Skeletal muscle cell (primary cell): ENCODE measurements at places on chromosomes 12 and 14.
A peak's percentile ranks its signal among the peaks of the same experiment; 100 is the strongest.

GRCh38 chr12:131466306-131466705 lies 244.6 kb upstream of the SFSWAP start:
- no peak for DNase-seq

- DNase-seq = no peak
Measured at GRCh38 chr12:108518101-108518715, 3.1 kb downstream of the FICD start.

GRCh38 chr14:56816574-56817391 lies 6.5 kb upstream of the OTX2 start:
- DNase-seq = no peak

DNA sequence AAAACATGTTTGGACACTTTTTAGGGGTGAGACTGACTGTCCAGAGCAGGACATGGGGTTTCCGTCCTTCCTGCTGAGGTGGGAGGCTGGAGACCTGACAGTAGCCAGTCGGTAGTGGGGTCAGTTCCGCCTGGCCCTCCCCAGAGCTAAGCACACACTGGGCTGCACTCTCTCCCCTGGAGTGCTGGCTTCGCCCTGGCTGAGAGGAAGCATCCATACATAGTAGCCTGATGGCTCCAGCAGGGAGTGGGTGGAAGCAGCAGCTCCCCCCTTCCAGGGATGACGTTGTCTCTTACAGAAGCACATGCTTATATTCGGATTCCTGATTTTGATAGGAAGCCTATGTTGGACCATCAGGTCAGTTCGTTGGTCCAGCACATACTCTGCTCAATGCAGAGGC lies 40.4 kb downstream of the SFSWAP start:
- DNase-seq = no peak

GRCh38 chr12:67592228-67593011 lies 56.1 kb upstream of the DYRK2 start:
- DNase-seq = peak; percentile 37

DNA sequence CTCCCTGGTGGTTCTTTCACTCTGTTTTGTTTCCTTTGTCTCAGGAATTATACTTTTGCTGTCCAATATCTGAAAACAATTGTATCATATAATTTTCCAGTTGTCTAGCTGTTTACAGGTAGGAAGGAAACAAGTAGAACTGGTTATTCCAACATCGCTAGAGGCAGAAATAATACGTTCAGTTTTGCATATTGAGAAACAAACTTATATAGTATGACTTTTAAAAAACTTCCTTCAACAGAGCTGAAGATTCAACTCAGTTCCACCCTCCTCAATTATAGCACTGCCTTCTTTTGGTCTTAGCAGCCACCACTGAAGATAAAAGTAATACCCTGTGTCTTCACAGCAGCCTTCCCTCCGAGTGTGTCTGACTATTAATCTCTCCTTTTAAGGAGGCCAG lies 214.3 kb downstream of the EFCAB11 start:
- DNase-seq = no peak

DNA sequence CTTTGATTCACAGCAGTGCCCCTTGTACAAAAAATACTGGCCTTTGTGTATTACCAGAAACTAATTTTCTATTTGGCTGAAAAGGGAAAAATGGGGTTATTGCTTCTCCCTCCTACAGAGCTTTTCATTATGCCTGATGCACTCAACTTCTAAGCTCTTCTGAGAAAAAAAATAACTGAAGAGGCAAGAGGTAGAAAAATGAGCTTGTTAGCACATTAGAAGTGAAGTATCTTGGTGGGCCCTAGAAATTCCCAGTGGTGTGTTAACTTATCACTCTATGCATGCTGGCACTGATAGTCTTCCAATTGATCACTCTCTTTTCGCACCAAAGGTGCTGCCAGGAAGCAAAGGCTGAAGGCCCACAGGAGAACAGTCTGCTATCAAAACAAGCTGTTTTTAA lies 17.1 kb downstream of the INSM2 start:
- DNase-seq = no peak

- DNase-seq = no peak
Measured at GRCh38 chr14:103008768-103009357, 48.5 kb downstream of the CDC42BPB start.

DNA sequence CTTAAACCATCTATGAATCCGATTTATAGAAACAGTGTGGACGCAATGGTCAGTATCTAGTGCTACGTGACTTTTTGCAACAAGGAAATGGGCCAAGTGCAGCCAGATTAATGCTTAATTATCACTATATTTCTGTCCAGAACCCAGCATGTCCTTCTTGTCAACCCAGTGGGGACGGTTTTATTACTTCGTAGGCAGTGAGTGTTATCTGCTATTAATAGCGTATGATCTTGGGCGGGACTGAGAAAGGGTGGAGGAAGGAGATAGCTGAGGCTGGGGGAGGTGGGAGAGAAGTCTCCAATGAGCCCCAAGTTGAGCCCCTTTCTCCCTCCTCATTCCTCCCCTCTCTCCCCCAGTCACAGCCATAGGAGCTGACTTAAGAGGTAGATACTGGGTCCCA lies 59.7 kb upstream of the FAM222A start:
- DNase-seq = no peak

DNA sequence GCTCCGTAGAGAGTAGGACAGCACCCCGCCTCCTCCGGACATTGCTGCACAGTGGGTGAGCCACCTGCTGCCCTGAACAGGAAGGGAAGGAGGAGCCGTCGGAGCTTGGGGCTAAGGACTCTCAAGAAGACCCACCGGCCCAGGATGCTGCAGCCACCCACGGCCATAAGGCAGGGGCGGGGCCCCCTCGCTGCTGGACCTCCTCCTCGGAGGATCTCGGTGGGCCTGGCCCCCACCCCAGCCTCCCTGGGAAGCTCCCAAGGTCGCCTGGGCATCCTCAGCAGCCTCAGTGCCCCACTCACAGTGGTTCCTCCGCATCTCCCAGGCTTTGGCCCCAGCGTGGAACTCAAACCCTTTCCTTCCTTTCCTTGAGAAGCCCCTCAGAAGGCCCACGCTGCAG lies 68.6 kb upstream of the DIO3 start:
- DNase-seq = no peak

DNA sequence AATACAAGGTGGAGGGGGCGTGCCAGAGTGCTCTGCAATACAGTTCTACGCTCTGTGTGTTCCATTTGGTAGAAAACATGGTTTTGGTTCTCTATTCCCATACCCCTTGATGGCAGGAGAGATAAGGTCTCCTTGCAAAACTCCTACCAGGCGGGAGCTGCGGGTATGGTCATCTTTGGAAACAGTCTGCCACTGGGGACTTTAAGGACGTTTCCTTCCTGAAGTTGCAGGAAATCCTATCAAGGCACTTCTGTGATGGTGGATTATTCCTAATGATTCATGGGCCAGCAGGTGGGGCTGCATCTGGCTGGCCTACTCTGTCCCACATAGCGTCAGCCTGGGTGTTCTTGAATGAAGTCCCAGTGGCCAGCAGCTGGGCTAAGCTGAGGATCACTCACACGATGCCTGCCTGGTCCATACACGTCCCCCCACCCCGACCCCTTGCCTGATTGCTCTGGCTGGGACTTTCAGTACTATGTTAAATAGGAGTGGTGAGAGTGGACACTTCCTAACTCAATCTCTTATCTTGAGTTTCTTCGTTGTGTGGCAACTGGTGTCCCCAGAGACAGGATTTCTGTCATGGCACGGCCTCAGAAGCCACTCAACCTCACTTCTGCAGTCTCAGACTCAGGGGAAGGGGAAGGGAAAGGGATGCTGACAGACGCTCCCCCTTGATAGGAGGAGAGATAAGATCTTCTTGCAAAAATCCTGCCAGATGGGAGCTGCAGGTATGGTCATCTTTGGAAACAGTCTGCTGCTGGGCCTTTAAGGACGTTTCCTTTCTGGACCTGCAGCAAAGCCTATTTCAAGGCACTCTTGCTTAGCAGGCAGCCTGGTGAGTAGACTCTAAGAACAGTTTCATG lies 61.0 kb upstream of the FKBP4 start:
- no peak for DNase-seq

DNA sequence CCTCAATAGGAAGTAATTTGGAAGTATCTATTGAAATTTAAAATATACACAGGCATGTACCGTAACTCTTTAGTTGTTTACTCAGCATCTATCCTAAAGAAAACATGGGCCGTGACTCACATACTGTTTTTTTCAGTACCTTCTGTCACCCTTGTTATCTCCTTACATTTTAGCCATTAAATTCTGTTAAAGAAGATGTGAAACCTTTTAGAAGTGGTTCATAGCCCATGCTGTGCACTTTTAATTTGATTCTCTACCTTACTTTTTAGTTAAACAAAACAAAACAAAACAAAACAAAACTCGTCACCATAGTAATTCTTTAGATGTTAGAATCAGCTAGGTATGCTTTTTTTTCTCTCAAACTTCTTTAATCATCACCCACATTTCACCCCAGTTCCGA lies 494.4 kb upstream of the RGS6 start:
- DNase-seq = no peak

- DNase-seq = no peak
Measured at GRCh38 chr12:90757957-90758356, 197.0 kb downstream of the CCER1 start.

- no peak for DNase-seq
Measured at GRCh38 chr12:67645126-67645525, 3.4 kb upstream of the DYRK2 start.

DNA sequence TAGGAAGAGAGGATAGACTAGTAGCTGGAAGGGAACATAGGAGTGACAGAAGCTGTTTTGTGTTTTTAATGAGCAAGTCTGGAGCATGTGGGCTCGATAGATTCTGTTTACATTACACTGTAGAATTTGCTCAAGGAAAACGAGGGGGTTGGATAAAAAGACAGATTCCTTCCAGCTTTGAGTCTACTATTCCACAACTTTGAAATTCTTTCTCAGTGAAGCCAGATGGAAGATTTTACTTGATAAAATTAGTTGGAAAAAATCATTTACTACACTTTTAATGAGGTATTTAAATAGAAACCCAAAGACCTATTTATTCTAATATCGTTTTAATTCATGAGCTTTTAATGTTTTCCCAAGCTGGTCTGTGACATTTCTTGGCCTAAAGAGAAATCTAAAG lies 19.5 kb upstream of the EPS8 start:
- DNase-seq = no peak

GRCh38 chr14:68880581-68881105 lies 87.8 kb upstream of the ZFP36L1 start:
- DNase-seq = no peak

- DNase-seq = no peak
Measured at GRCh38 chr14:59463787-59464485, 1.2 kb downstream of the GPR135 start.

GRCh38 chr14:63764103-63764502 lies 36.2 kb upstream of the SGPP1 start:
- no peak for DNase-seq

GRCh38 chr12:74535536-74535935 lies 2.1 kb upstream of the ATXN7L3B start:
- DNase-seq = no peak
